Cardiac septum (tissue), 1 donor: ENCODE measurements at places on chromosomes 4 and X. TPM values are rescaled to one million over a fixed set of nuclear protein-coding genes. Genes with fewer than 3 reads are reported as not detected.

CLDN2 gene
- total RNA-seq: not detected

GRCh38 chr4:174214101-174214878 is 69.2 kb downstream of the FBXO8 start:
- peak; percentile 74 for DNase-seq

- no peak for DNase-seq
Observed at GRCh38 chrX:31130457-31131220, 58.8 kb upstream of the FTHL17 start.

SOX3 gene
- total RNA-seq: not detected

RASL11B gene
- total RNA-seq: 23.8 TPM

SLC34A2 gene
- total RNA-seq: 0.19 TPM

GRCh38 chrX:68983004-68983857 is 154.4 kb downstream of the EFNB1 start:
- DNase-seq: no peak

VCX gene
- total RNA-seq: not detected

DNA sequence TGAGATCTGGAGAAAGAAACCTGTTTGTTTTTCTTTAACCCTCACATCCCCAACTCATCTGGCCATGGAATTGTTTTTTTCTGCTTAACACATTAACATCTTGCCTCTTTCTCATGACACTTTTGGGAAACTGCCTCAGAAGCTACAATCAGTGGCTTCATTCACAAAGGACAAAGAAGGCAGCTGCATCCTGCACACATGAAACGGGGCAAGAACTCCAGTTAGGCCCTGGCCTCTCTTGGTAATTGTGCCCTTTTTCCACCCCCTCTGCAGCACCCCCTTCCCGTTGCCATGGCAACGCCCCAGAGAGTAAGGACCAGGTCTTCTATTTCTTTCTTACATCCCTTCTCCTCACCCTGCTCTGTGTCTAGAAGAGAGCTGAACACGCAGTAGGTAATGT is 103.4 kb downstream of the PDGFRA start:
- DNase-seq: no peak

GRCh38 chr4:69224891-69225290 is 10.3 kb upstream of the UGT2B11 start:
- DNase-seq: no peak

DNA sequence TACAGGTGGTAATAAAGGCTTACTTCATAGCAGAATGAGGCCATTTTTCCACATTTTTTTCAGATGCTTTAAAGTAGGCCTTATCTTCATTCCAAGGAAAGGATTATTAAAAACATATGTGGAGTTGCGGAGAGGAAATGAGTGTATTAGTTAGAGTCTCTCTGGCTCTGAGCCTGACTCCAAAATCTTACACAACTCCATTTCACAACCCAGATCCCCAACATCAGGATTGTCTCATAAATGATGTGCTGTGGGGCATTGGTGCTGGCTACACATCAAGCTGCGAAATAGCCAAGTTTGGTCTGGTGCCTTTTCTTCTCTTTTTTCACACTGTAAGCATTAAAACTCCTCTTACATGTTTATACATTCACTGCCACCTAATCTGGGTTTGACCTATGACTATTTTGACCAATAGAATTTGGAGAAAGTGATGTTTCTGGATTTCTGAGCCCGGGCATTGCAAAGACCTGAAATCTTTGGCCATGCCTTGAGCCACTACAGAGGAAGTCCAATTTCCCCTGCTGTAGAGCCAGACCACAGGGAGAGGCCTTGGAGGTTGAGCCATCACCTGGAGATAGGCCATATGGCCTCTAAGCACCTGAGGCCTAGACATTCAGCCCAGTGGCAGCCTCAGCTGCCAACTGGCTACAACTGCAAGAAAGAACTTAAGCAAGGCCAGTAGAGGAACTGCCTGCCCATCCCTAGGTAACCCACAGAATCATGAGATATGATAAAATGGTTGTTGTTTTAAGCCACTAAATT is 16.7 kb upstream of the SOD3 start:
- DNase-seq: no peak

FAM184B gene
- total RNA-seq: 0.03 TPM

TMSB15B gene
- total RNA-seq: 1.3 TPM

- DNase-seq: no peak
Observed at GRCh38 chrX:15292861-15293260, 22.6 kb downstream of the ASB11 start.

GRIA3 gene
- 14.2 TPM for total RNA-seq

DNA sequence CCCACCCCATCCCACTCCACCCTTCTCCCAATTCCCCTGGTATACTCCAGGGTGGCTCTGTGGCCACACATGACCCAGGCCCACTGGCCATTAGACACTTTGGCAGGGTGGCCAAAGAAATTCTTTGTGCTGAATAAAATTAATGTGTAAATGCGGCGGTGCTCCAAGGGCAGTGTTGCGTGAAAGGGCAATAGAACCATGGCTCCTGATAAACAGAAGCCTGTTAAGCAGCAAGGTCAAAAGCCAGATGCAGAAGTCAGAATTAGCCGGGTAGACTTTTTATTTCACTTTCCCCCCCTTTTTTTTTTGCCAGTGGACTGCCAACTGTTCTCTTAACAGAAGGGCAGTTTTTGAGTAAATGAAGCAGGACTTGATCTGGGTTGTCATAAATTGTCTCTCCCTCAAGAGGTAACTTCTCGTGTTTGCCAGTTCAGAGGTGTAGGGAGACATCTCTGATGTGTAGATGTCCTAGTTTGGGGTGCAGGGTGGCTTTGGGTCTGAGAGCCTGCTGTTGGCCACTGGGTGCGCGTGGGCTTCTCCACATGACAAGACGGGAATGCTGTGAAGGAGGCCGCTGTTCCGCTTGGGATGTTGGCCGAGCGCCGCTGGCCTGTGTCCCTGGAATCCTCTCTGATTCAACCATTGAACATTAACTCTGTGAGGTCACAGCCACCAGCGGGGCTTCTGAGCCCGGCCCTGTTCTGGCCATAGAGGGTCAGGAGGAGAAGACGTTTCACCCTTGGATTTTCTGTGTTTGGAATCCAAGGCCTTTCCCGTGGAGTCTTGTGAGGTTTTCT is 139.5 kb downstream of the TBL1X start:
- no peak for DNase-seq

- DNase-seq: peak; percentile 65
Observed at GRCh38 chr4:10078481-10079233, 37.9 kb downstream of the WDR1 start.

DNA sequence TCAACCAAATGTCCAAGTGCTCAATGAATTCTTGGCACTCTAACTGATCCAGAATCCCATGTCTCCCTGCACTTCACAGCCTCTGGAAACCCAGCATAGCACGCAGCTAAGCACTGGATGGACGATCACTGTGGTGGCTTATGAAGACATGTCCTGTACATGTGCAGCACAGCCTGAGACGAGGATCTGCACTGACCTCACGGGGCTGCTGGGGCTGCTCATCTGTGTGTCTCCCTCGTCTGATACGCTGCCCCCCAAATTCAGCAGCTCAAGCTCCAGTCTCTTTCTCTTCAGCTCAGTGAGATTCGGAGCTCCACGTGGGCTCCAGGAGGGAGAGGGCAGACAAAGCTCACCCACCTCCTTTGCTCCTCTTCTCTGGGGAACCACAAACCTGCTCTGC is 126.9 kb downstream of the CPZ start:
- peak; percentile 55 for DNase-seq

DNA sequence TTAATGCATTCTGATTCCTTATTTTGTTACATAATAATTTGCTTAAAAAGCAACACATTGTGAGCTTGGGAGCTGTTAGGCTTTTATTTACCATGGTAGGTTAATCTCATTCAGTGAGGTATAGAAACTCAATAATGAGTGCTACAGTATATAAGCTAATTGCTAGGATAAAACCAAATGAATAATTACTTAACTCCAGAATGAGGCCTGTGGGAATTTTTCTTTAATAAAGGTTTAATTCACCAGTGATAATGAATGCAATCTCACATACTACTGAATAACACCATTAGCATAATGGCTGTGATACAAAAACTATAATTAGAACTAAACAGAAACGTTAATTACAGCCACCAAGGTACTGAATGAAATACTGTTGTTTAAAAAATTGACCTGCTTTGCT is 326.3 kb downstream of the IQCM start:
- no peak for DNase-seq

DNA sequence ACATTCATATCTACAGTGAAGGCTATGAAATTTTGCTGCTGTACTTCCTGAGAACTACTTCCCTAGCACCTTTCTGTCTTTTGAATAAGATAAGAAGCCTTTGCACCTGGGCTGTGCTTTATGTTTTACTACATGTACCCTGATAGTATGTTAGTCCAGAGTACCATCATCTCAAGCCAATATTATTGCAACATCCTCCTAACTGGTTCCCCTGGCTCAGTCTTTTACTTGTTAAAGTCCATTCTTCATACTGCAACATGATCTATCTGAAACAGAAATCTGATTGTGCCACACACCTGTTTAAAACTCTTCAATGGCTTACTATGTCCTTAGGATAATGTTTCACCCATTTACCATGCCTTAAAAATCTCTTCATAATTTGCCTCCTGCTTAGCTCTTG is 102.3 kb downstream of the AGTR2 start:
- no peak for DNase-seq

POU4F2 gene
- not detected for total RNA-seq

GRCh38 chr4:76447393-76447851 is 12.4 kb downstream of the SHROOM3 start:
- no peak for DNase-seq

- DNase-seq: no peak
Observed at GRCh38 chr4:100284129-100284880, 94.0 kb upstream of the DDIT4L start.

GRCh38 chr4:138588501-138588900 is 346.4 kb upstream of the SLC7A11 start:
- DNase-seq: no peak

PAGE1 gene
- not detected for total RNA-seq

DNA sequence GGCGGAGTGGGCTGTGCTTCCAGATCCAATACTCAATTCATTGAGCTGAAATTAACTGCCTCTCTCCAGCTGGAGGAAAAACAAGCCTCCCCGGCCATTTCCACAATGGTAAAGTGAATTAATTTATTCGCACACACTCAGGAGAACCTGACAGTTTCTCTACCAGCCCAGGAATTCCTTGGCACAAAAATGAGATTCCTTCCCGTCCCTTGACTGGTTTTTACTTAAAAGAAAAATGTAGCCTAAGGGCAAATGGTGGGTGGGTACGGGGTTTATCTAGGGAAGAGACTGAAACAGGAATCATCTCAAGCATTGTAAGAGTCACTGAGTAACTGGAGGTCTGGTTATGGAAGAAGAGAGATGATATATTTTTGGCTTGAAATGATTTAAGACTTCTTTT is 102.7 kb downstream of the VCX3A start:
- DNase-seq: no peak

DNA sequence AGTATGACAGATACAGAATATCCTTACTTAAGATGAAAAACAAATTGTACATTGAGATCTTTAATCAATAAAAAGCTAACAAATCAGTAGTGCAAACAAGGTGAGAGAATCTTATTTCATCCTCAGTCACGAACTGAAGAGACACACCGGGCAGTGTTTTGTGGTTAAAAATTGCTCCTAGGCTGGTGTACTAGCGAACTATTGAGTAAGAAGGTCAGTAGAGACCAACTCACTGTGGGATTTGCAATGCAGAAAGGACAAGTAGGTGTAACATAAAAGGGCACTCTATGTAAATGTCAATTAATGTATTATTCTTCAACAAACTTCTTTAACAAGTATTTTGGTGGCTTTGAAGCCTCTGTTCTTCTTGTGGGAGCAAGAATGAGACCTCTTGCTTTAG is 260.2 kb upstream of the PPARGC1A start:
- DNase-seq: no peak

CT45A1 gene
- total RNA-seq: not detected

GRCh38 chr4:121697564-121697963 is 784 bp upstream of the ANXA5 start:
- DNase-seq: no peak

KIAA1210 gene
- 0.08 TPM for total RNA-seq

- no peak for DNase-seq
Observed at GRCh38 chr4:48255959-48256342, 13.7 kb downstream of the TEC start.

DNA sequence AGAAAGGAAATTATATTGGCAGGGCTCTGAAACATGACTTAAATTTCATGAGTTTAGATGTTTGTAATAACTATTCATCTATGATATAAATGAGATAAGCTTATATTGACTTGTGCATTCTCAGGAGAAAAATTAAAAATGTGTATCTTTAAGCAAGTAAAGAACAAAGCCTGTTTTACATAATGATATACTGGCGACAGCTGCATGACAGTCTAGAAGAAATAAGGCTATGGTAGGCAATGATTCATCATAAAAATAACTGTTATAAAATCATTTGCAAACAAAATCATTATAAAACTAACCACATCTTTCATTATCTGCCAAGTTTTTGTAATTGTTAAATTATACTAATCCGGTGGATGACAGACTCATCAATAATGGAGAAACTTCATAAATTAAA is 188.1 kb downstream of the ADAM29 start:
- no peak for DNase-seq

- no peak for DNase-seq
Observed at GRCh38 chrX:71579136-71579989, 1.1 kb downstream of the GCNA start.

DNA sequence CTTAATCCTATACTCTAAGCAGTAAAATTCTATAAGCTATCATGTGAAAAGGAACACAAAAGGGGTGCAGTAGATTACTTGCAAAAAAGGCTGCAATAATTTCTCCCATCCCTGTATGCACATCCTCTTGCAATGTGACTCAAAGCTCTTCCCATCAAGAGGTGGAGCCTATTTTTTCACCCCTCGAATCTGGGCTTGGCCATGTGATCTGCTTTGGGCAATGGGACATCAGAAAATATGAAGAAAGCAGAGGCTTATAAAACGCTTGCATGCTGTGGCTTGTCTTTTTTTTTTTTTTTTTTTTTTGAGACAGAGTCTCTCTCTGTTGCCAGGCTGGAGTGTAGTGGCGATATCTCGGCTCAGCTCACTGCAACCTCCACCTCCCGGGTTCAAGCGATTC is 33.0 kb downstream of the GEMIN8 start:
- DNase-seq: no peak

DNA sequence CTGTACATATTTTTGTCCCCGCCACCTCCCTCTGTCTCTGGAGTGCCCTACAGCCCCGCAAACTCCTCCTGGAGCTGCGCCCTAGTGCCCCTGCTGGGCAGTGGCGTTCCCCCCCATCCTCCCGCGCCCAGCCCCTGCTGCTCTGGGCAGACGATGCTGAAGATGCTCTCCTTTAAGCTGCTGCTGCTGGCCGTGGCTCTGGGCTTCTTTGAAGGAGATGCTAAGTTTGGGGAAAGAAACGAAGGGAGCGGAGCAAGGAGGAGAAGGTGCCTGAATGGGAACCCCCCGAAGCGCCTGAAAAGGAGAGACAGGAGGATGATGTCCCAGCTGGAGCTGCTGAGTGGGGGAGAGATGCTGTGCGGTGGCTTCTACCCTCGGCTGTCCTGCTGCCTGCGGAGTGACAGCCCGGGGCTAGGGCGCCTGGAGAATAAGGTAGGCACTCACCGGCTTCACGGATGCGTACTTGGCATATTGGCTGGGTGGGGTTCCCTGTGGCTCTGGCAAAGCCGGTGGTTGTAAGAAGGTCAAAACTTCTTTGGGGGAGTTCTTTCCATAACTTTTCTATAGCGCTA is 653 bp downstream of the HHIP start:
- no peak for DNase-seq

NXF3 gene
- 0.19 TPM for total RNA-seq

TMPRSS11D gene
- not detected for total RNA-seq

GRCh38 chr4:10442976-10443375 is 14.2 kb downstream of the ZNF518B start:
- DNase-seq: no peak
